ENCODE measurements at places on chromosomes 6 and 20. TPM values are rescaled to one million over a fixed set of nuclear protein-coding genes. Genes with fewer than 3 reads are reported as not detected.

- DNase-seq, result no peak
- no peaks in the 10 kb centered on the region for H3K36me3 ChIP-seq
- no peaks in the 10 kb centered on the region for H3K4me1 ChIP-seq
- H3K4me3 ChIP-seq, result no peak overlapping the region
Measured at GRCh38 chr6:33993091-33993490, 152.8 kb downstream of the GRM4 start.

DNA sequence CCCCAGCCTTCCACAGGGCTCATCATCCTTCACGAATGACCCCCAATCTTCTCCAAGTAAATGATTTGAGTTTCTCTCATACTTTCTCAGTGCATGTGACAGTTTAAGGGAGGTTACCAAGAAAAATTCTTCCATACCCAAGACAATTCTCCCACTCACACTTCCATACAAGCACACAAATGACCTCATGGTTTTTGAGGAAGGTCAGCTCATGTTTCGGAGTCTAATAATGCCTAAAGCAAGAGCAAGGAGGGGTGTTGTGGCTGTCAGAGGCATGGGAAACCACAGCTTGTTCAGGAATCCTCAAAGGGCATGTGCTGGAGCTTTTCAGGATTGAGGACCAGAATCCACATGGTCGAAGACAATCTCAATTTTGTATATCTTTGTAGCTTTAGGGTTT, 279.0 kb downstream of the MAFB start:
- H3K36me3 ChIP-seq, result no peaks in the 10 kb centered on the region
- no peak overlapping the region for H3K4me3 ChIP-seq
- no peak for DNase-seq

DNA sequence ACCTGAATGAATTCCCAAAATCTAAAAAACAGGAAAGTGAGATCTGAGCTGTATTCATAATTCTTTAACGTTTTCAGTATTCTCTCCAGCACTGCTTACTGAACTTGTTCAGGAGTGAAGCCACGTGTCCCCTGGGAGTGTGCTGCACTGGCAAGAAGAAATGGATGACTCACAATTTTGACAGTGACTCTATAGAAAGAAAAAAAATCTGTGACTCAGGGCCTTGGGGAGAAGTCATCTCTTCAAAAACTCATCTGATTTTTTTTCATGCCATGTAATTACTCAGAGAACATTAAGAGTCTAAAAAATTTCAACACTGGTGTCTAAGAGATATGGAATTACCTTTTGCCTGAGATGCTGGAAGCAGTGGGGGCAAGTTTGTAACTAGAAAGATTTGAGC, 39.7 kb downstream of the ANKEF1 start:
- no peak overlapping the region for H3K4me3 ChIP-seq
- no peaks in the 10 kb centered on the region for H3K36me3 ChIP-seq
- H3K27me3 ChIP-seq, result no peaks in the 10 kb centered on the region
- no peak overlapping the region for H3K27ac ChIP-seq

Gene SEC63
- total RNA-seq, result 75.0 TPM

Gene MCHR2
- not detected for total RNA-seq

Measured in CD8-positive, alpha-beta memory T cell (primary cell).